ENCODE measurements at places on chromosomes 5 and 9. TPM values are rescaled to one million over a fixed set of nuclear protein-coding genes. Genes with fewer than 3 reads are reported as not detected.

PROB1 gene
- 0.20 TPM for total RNA-seq

DRD1 gene
- 0.13 TPM for total RNA-seq

CNTNAP3 gene
- total RNA-seq = 10.0 TPM

NIPBL gene
- total RNA-seq = 9.9 TPM

ADAMTSL2 gene
- not detected for total RNA-seq

CMYA5 gene
- 0.14 TPM for total RNA-seq

TSSK1B gene
- not detected for total RNA-seq

LOX gene
- total RNA-seq = 1.6 TPM

C9orf50 gene
- not detected for total RNA-seq

PPP1R26 gene
- 15.2 TPM for total RNA-seq

SEMA6A gene
- total RNA-seq = 0.10 TPM

HOMER1 gene
- 3.4 TPM for total RNA-seq

TIMD4 gene
- 1.4 TPM for total RNA-seq

MSX2 gene
- 4.6 TPM for total RNA-seq

ANKRD20A1 gene
- 0.51 TPM for total RNA-seq

PCSK1 gene
- 0.16 TPM for total RNA-seq

FOXE1 gene
- 3.5 TPM for total RNA-seq

GLDC gene
- total RNA-seq = 13.6 TPM

TSPAN17 gene
- 64.5 TPM for total RNA-seq

GGTA1 gene
- not detected for total RNA-seq

PRR16 gene
- not detected for total RNA-seq

SPATA31C1 gene
- not detected for total RNA-seq

ELOVL7 gene
- total RNA-seq = 12.1 TPM

MOB3B gene
- total RNA-seq = 14.4 TPM

SLC25A48 gene
- 0.24 TPM for total RNA-seq

PCDHB13 gene
- 0.08 TPM for total RNA-seq

SMIM33 gene
- not detected for total RNA-seq

C9orf40 gene
- 10.9 TPM for total RNA-seq

LHX2 gene
- total RNA-seq = 3.5 TPM

Measured in A549 treated with Hydrocortisone at 1 μM for 4 hours (cell line).